ENCODE measurements at places on chromosomes 3 and 15.

DNA sequence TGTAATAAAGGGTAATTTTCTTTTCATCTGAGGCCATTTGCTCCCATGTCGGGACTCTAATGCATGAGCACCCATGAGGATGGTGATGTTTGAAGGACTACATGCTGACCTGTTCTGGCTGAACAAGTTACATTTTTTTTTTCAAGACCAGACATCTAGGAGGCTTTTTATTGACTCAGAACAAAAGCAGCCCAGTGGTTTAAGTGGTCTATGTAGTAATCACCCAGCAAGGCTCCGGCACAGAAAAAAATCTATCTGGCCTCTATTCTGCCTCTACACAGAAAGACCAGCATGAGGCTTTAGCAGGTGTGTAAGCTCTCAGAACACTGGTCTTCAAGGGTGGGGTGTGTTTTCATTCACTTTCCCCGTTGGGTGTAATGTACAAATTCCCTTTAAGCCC lies 95.1 kb upstream of the ZBED2 start:
- peak; percentile 20 for DNase-seq

DNA sequence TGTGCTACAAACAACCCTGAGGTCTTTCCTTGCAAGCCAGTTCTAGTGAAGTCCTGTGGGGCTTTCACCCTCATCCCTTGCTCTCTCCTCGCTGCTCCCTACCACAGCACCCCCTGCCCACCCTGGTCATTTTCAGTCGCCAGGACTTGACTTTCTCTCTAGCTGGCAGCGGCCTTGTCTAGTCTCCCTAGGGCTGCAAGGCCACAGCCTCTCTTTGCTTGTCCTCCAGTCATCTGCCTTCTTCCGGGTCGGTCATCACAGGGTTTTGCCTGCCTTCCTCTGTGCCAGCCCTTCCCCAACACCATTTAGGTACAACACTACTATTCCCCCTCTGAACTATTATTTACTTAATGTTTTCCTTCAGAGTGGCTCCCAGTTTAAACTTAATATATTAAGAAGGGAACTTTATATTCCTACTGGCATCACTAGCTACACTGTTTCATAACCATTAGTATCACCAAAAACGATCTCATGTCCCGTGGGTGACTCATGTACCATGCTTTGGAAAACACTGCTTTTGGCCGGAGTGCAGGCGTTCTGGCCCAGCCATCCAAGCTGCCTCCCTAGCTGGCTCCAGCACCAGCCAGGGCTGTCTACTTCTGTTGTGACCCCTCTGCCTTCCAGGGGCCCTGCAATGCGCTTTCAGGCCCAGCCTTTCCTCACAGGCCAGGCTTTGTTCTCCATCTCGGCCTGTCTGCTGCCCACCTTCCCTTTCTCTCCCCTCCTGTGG lies 21.4 kb downstream of the FAH start:
- peak; percentile 90 for DNase-seq

DNA sequence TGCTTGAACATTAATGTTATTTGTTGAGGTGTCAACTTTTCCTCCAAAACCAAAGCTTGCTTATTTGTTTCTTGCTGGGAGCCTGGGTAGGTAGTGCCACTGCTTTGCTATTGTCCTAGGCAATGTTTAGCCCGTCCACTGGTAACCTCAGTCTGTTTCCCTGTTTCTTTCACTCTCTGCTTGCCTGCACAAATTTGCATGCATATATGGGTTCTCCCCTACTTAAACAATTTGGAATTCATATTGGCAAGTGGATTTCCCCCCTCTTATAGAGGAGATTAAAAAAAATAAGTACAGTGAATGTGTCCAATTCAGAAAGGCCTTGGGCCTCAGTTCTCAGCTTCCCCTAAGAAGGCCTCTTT lies 45.0 kb upstream of the BOC start:
- DNase-seq: no peak

DNA sequence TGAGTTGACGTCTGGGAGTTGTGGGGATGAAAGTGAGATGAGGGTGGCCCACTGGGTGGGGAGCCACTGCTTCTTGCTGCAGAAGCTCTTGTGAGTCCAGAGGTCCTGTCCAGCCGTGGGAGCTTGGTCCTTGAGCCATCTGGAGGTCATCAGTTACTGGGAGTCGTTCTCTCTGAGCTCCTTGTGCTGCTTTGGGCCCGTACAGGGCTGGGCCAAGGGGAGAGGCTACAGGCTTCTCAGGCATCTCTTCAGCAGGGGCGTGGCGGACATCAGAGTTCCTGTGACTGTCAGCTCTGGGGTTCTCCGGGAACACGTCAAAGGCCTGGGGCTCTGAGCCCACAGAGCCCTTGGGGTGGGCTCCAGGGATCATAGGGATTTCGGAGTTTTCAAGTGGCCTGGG lies 2.6 kb downstream of the PRRT3 start:
- DNase-seq: no peak

DNA sequence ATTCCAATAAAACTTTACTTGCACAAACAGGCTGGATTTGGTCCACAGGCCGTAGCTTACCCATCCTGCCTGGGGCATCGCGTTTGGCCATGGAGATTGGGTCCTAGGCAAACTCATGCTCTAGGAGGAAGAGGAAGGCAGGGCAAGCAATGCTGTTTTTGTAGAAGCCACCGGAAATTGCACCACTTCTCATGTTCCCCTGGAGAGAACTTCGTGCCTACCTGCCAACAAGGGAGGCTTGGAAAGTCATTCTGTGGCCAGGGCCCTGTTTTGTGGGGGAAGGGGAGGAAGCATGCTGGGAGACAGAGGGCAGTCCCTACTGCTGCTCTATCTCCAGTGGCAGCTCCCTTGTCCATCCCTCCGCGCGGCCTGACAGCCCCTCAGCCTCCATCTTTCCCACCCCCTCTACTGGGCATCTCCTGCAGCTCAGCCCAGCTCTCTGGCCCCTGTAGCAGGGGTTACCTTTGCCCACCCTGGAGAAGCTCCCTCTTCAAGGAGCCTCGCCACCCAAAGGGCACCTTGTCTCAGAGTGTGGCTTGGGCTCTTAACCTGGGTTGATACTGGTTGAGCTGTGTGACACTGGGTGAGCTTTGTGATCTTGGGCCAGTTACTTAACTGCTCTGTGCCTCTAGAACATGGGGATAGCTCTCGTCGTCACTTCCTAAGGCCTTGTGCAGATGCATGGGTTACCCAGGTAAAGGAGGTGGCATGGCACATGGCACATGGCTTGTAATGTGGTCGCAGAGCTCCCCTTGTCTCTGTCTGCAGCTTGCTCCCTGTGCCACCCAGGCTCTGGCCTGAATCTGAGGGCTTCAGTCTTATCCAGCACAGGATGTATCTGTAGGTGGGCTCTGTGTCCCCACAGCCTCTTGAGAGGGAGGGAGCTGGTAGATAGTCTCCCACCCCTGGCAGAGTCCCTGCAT lies 6.1 kb downstream of the ABTB1 start:
- DNase-seq: no peak

DNA sequence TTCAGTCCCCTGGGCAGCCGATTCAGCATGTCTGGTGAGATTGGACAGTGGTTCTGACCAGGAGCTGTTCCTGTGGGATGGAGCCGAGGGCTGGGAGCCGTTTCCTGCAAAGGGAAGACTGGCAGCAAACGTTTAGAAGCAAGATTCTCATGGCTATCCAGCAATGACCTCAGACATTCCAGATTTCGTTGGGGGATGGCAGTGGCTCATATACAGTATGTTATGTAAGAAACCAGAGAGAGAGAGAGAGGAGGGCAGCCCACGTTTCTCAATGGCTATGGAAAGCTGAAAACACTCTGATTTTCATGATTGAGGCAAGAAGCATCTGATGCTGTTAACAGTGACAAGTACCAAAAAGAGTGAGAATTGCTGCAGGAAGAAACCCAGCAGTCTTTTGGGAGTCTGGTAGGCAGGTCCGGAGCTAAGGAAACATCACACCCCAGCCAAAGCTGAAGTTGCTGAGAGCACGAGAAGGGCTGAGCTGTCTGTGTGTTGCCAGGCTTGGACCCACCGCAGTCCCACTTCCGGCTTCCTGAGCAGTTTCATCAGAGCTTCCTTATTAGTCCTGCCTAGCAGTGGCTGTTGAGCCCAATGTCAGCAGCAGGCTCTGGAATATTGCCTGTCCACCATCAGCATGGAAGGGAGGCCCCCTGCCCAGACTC lies 25.6 kb upstream of the VPS8 start:
- peak; percentile 83 for DNase-seq

DNA sequence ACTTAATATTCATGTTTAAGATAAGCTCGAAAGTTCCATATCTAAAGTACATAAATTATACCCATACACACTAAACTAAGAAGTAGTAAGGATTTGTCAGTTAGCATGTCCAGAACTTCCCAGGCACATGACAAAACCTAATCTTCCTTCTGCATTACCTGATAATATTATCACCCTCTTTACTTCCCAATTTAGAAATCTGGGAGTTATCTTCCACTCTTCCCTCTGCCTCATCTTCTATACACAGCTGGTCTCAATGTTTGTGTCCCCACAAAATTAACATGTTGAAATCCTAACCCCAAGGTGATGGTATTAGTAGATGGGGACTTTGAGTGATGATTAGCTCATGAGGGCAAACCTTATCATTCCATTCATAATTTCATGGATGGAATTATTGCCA lies 15.3 kb downstream of the GABPB1 start:
- no peak for DNase-seq

- DNase-seq: peak; percentile 94
These were observed 91.7 kb downstream of the APBA2 start for GRCh38 chr15:28977377-28978010.

DNA sequence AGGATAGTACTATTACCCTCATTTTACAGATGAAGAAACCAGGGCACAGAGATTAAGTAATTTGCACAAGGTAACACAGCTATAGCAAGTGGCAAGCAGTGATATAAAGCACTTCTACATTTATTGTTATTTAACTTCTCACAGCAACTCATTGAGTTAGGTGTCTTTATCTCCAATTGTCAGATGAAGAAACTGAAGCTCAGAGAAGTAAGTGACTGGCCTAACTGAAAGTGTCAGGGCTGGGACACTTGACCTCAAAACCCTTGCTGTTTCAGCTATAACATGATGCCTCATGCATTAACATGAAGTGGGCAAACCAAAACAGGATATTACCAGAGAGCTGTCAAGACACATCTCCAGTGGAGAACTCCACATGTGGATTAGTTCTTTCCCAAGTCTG lies 65.8 kb upstream of the LEKR1 start:
- no peak for DNase-seq

DNA sequence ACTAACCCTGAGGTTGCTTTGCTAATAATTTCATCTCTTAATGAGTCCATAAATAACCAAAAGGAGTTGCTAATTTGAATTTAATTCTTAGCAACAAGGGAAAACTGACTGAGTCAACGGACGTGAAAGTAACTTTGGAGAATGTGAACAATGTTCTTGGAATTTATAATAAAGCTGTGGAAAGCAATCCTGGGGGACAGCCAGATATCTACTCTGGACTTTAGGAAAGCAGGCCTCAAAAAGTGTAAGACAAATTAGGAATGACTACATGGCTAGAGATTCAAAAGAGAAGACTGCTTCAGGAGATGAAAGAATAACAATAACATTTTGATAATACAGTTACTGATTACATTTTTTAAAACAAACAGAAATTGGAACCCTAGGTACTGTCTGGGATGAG lies 318.4 kb upstream of the COL8A1 start:
- peak; percentile 85 for DNase-seq

DNA sequence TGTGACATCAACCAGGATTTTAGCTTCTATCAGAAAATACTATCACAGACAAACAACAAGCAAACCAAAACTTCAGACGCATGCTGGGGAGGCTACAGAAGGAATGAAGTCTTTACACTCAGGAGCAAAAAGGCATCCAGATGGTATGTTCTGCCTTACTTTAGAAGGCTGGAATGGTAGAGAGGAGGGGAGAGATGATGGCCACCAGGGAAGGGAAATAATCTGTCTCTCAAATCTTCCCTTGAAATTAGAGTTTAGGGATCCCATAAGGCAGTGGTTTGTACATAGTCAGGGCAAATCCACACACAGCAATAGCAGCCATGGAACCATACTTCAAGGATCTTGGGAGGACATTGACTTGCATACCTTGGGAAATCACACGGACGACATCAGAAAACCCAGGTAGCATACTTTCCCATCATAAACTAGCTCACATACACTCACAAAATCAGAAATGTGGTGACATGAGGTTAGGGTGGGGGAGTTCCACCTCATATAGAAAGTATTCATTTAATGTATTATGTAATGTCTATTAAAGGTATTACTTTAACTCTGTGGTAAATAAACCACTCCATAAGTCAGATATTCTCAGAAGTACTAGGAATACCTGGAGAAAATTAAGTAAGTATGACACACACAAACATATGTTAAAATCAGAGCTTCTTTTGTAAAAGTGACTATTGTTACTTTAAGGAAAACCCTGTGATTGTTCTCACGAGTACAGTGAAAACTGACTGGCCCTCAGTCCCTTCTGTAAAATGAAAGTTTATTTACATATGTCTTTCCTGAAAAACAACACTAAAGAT lies 9.4 kb downstream of the BTLA start:
- DNase-seq: no peak

- peak; percentile 64 for DNase-seq
These were observed 227.6 kb upstream of the POU1F1 start for GRCh38 chr3:87503900-87504498.

- DNase-seq: no peak
These were observed 9.0 kb upstream of the MEIS2 start for GRCh38 chr15:37109168-37109871.

GRCh38 chr3:184538666-184539431 lies 22.7 kb upstream of the EPHB3 start:
- DNase-seq: no peak

GRCh38 chr3:192636517-192637444 lies 90.6 kb downstream of the FGF12 start:
- no peak for DNase-seq

GRCh38 chr3:187450431-187451190 lies 82.4 kb downstream of the RTP4 start:
- no peak for DNase-seq

- peak; percentile 29 for DNase-seq
These were observed 10.9 kb upstream of the FAM107A start for GRCh38 chr3:58588030-58588614.

- peak; percentile 7 for DNase-seq
These were observed 101.9 kb downstream of the PIK3R4 start for GRCh38 chr3:130644628-130645253.

DNA sequence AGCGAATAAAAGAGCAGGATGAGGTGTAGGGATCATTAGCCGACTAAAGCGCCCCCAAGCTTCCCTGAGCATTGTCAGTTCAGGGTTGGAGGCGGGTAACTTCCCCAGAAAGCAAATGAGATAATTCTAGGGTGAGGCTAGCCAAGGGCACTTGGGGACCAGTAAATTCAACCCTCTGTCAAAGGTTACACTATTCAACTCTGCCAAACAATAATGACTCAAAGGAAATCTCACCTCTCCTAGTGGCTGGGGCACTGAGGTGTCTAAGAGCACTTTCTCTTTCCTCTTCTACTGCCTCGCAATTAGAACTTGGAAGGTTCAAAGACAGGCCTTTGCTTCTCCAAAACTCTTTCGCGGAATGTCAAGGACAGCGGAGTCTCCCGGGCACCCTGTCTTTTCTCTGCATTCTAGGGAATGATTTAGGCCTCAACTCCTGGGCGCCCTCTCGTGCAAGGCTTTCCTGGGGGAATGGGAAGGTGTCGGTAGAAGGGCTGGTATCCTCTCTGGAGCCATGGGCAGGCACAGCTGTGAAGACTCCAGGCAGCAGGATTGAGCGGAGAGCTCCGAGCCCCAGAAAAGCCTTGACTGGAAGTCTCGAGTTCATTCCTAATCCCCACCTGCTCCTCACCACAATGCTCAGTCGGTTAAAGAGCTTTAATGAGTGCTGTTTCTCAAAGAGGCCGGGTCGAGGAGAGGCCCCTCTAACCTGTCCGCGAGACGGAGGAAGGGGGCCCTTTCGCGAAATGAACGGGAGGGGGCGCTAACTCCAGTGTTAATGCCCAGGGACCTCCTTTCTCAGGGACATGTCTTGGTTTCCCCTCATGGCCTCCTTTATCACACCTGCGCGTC lies 21.9 kb downstream of the ZIC4 start:
- DNase-seq: no peak

All from fibroblast of mammary gland (primary cell).